GM23248 (cell line): ENCODE measurements at places on chromosomes 13 and 19. TPM values are rescaled to one million over a fixed set of nuclear protein-coding genes. Genes with fewer than 3 reads are reported as not detected.
A peak's percentile ranks its signal among the peaks of the same experiment; 100 is the strongest.

DNA sequence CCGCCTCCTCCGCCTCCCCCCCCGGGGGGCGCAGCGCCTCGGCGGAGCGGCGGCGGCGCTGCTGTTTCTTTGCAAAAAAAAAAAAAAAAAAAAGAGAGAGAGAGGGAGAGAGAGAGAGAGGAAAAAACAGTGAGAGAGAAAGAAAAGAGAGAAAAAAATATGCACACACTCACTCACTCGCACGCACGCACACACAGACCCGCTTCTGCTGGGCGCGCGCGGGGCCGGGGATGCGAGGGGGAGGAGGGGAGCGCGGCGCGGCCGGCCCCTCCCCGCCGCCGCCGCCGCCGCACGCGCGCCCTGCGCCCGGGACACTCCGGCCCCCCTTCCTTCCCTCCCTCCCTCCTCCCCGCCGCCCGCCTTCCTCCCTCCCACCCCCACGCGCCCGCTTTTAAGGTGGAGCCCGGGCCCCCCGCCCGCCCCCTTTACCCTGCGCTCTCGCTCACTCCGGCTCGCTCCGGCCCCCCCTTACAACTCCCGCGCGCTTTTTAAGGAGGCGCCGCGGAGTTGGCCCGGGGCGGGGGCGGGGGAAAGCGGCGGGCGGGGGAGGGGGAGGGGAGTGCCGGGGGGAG lies at the start of gene SAMD1:
SAMD1 (minus strand) TSS at position 243 of the 572 bp plus-strand sequence.
- peaks cover 3% of the 10 kb centered on the region for H3K4me1 ChIP-seq
- H3K4me3 ChIP-seq, result peak within 1 kb of the TSS; percentile 93
- H3K27ac ChIP-seq, result peak within 1 kb of the TSS; percentile 57
- H3K27me3 ChIP-seq, result no peaks in the 10 kb centered on the region
- H3K36me3 ChIP-seq, result 0 out of 2 replicates have a peak, but pooled peaks cover 5% of the 10 kb centered on the region

GRCh38 chr13:99347911-99348451 lies 40.8 kb upstream of the GPR183 start:
- H3K27ac ChIP-seq, result no peak overlapping the region
- no peaks in the 10 kb centered on the region for H3K4me1 ChIP-seq
- no peak overlapping the region for H3K4me3 ChIP-seq
- no peaks in the 10 kb centered on the region for H3K27me3 ChIP-seq
- DNase-seq, result peak; percentile 9
- peaks cover 5% of the 10 kb centered on the region; the same call in 1 of the 2 replicates for H3K36me3 ChIP-seq

GRCh38 chr13:113927661-113928581 lies 46.0 kb downstream of the C13orf46 start:
- no peaks in the 10 kb centered on the region for H3K27me3 ChIP-seq
- peak overlapping the region; percentile 85 for H3K27ac ChIP-seq
- DNase-seq, result peak; percentile 98
- peaks cover 28% of the 10 kb centered on the region for H3K4me1 ChIP-seq

DNA sequence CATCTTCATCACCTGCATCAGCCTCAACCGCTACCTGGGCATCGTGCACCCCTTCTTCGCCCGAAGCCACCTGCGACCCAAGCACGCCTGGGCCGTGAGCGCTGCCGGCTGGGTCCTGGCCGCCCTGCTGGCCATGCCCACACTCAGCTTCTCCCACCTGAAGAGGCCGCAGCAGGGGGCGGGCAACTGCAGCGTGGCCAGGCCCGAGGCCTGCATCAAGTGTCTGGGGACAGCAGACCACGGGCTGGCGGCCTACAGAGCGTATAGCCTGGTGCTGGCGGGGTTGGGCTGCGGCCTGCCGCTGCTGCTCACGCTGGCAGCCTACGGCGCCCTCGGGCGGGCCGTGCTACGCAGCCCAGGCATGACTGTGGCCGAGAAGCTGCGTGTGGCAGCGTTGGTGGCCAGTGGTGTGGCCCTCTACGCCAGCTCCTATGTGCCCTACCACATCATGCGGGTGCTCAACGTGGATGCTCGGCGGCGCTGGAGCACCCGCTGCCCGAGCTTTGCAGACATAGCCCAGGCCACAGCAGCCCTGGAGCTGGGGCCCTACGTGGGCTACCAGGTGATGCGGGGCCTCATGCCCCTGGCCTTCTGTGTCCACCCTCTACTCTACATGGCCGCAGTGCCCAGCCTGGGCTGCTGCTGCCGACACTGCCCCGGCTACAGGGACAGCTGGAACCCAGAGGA lies 2.6 kb downstream of the P2RY11 start:
- peaks cover 12% of the 10 kb centered on the region; the same call in 1 of the 2 replicates for H3K36me3 ChIP-seq
- H3K4me1 ChIP-seq, result peaks cover 4% of the 10 kb centered on the region; the same call in 1 of the 2 replicates
- no peak overlapping the region for H3K4me3 ChIP-seq
- H3K27me3 ChIP-seq, result no peaks in the 10 kb centered on the region
- no peak overlapping the region for H3K27ac ChIP-seq
- peak; percentile 18 for DNase-seq

DNA sequence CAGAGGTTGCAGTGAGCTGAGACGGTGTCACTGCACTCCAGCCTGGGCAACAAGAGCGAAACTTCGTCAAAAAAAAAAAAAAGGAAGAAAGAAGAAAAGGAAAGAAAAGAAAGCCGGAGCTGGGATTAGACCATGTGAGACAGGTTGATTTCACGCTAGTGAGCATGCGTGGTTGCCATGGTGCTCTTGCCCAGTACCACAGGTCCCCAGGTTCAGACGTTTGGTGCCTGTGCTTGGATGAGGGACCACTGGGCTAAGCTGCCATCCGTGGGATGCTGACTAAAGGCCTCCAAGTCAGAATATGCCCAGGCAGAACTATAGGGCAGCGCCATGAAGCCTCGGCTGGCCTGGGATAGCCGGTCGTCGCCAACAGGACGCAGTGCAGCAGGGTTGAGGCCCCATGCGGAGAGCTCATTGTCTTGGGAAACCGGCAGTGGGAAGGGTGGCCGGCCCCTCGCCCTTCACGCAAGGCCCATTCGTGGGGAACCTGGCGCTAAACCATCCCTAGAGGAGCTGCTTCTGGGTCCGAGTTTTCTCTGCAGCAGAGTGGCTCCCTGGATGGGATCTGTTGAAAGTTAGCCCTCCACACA lies 7.2 kb upstream of the TEX101 start:
- no peak overlapping the region for H3K4me3 ChIP-seq
- peaks cover 30% of the 10 kb centered on the region for H3K27me3 ChIP-seq
- H3K27ac ChIP-seq, result no peak overlapping the region
- no peak for DNase-seq
- no peaks in the 10 kb centered on the region for H3K4me1 ChIP-seq

Gene GJA3
- total RNA-seq, result 5.5 and 5.8 TPM in 2 replicates

Gene MYBPC2
- total RNA-seq, result not detected in 2 replicates
